CD4-positive, alpha-beta memory T cell (primary cell): ENCODE measurements at places on chromosomes 2 and 18.

DNA sequence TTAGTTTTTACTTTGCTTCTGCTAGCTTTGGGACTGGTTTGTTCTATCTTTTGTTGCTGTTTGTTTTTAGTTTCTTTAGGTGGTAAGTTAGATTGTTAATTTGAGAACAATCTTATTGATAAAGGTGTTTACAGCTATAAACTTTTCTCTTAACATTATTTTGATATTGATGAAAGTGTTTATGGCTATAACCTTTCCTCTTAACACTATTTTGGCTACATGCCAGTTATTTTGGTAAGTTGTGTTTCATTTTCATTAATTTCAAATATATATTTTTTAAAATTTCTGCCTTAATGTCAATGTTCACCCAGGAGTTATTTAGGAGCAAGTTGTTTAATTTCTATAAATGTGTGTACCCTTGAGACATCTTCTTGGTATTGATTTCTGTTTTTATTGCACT lies 229.6 kb upstream of the SYT4 start:
- DNase-seq: no peak

- no peak for DNase-seq
Measured at GRCh38 chr2:155424518-155424917, 726.0 kb downstream of the KCNJ3 start.

GRCh38 chr2:98569197-98569793 lies 39.0 kb downstream of the COA5 start:
- DNase-seq: peak; percentile 53

DNA sequence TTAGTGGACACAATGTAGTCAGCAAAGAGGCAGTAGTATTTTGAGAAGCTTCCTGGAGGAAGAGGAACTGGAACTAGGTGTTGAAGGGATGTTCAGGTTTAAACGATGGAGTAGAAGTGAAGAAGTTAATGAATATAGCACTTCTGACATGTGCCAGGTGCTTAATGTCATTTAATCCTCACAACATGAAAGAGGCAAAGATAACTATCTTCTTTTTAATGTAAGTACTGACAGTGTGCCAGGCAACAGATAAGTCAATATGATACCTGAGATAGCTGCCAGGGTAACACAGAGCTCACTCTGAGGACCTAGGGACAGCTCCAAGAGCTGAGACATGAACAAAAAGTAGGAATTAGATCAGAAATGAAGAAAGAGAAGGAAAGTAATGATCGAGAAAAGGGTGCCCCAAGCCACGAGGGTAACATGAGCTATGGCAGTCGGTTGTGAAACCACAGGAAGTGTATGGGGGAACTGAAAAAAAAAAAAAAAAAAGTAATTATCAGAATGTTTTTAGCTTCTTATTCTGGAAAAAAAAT lies 140.7 kb downstream of the RNF144A start:
- peak; percentile 41 for DNase-seq

DNA sequence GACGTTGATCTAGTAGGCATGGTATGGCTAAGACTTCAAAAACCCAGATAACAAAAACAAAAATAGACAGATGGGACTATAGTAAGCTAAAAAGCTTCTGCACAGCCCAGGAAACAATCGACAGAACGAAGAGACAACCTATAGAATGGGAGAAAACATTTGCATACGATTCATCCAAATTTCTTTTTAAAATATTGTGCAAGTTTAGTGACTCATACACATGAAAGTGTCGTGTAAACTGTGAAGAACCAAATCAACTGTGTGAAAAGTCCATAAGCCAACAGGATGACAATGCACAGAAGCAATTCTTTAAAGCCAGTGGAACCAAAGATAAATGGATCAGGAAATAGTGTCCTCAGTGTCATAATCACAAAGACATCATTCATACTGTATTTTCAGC lies 671.1 kb downstream of the RNF144A start:
- no peak for DNase-seq

GRCh38 chr2:29129586-29130281 lies 14.5 kb downstream of the CLIP4 start:
- DNase-seq: no peak

GRCh38 chr2:144382849-144383248 lies 137.1 kb downstream of the ZEB2 start:
- peak; percentile 32 for DNase-seq

GRCh38 chr2:210288408-210288807 lies 26.6 kb downstream of the MYL1 start:
- no peak for DNase-seq

DNA sequence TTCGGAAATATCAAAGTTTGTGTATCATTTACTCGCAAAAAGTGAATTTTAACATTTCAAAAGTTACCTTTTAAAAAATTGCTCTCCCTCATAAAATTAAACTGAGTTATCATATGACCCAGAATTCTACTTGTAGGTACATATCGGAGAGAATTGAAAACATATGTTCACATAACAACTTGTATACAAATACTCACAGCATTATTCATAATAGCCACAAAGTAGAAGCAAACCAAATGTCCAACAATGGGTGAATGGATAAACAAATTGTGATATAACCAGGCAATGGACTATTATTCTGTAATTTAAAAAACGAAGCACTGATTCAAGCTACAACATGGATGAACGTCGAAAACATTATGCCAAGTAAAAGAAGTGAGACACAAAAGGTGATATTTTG lies 412.0 kb upstream of the TCF4 start:
- no peak for DNase-seq

DNA sequence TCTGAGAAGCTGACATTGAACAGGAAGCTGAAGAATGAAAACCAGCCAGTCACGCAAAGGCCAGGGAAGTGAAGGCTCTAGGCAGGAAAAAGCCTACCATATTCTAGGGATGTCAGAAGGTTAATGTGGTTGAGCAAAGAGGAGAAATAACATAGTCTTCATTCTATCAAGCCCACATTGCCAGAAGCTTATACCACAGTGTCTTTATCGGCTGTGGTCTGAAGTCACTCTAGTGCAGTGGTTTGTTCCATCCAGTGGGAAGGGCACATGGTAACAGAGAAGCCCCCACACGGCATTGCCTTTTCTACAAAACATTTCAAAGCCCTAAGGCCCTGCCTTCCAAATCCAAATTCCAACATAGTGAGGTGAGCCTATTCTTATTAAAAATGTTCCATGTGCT lies 311.3 kb downstream of the TNS1 start:
- no peak for DNase-seq

DNA sequence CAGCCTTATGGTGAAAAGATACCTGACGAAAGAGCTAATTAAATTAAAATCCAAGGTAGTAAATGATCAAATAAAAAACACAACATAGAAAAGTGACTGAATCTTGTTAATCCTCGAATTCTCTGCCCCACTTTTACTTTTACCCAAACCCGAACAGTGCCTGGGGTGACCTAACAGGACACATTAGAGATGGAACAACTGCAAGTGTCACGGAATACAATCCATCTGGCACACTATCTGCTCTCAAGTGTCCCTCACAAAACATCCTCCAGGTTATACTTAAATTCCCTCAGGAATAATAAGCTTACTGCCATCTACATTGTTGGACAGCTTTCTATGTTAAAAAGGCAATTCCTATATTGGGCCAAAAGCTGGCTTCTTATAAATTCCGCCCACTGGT lies 236.3 kb upstream of the SLC14A2 start:
- DNase-seq: no peak

DNA sequence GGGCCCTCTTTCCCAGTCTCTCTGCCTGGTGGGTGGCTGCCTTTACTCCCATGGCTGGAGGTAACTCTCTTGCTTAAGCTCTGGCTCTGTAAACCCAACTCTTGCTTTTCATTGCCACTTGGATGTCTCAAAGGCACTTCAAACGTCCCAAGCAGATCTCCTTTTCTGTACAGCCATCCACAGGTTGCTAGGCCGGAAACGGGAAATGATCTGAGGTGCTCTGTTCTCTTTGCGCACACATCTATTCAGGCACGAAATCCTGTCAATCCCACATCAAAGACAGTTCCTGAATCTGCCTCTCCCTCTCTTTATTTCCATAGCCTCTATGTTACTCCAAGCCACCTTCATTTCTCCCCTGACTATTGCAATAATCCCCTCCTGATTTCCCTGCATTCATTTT lies 87.4 kb downstream of the AOX1 start:
- DNase-seq: no peak

- DNase-seq: no peak
Measured at GRCh38 chr2:85564144-85564563, 2.9 kb upstream of the GGCX start.

DNA sequence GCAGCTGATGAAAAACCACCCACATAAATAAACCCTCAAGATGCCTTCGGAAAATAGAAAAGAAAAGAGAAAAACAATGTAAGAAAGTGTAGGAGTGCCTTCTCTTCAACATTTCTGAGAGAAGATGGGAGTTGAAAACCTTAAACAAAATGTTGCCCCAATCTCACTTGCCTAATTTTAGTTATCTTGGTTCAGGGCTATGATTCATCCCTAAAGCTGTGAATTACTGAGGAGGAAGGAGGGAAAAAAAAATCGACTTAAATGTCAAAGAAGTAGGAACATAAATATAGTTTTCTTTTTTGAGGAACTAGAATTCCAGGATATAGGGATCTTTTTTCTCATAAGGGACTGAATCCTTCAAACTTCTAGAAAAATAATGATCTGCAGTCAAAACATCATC lies 360.3 kb downstream of the TGIF1 start:
- no peak for DNase-seq

DNA sequence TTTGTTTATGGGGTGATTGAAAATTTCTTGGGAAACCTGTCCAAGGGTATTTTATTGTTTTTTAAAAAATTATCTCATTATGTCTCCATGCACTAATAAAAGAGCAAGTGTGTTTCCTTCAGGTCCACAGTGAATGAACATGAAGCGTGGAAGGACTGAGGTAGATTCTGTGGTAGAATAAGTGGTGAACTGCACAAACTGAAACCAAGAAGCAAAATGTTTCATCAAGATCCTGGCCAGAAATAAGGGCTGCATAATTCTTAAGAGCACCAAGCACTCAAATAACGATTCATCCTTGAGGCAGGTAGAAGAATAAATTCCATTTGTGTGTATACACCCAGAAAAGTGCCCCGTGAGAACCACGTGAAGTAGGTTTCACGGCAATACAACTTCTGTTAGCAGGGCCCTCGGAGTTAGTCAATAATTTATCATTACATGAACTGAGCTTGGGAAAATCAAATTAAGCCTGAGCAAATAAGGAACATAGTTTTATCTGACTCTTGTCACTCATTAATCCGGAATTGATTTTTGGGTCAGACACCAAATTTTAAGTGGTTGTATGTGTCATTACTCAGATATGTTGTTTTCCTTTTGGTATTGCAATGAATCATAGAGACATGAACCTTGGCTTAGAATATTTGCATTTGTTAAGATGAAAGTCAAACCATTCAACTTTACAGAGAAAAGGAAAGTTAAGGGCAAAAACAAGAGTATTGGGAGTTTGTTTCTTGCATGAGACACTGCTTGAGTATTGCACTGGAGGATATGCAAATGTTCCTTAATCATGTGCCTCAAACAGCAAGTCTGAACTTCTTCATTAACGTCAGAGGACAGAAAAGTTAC lies 472.6 kb upstream of the NETO1 start:
- DNase-seq: no peak

DNA sequence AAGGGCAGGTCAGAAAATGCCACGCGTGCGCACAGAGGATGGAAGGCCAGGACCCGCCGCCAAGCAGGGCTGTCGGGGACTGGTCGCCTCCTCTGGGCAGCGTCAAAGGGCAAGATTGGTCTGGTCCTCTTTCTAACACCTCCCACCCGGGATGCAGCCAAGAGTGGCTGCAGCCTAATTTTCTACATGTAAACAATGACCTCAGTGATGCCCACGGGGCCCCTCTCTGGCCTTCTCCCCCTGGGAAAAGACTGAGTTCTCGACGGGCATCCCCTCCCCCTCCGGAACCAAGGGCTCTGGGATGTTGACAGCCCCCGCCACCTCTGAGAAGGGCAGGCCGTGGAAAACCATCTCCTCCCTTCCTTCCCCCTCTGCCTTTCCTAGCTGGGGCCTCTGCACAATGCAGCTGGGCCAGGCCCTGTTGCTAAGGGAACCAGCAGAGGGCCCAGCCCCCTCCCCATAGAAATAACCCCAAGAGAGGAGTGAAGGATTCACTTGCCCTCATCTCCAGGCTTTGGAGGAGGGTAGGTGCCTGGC lies 80.0 kb upstream of the ZNF532 start:
- DNase-seq: no peak

DNA sequence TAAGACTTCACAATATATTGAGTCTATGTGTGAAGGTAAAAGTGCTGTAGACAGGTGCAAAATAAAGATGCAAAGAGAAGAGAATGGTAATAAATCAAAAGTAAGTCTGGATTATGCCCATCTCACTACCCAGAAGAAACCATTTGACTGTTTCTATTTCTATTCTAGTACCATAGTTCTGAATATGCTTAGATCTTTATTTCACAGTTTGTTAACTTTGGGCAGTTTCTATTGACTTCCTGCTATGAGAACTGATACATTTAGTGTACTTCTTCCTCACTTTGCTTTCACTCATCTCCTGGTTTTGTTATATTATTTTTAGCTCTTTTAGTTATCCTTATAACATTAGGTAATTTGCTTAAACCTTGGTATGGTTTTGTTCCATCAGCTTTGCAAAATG lies 94.9 kb downstream of the HS1BP3 start:
- DNase-seq: no peak

DNA sequence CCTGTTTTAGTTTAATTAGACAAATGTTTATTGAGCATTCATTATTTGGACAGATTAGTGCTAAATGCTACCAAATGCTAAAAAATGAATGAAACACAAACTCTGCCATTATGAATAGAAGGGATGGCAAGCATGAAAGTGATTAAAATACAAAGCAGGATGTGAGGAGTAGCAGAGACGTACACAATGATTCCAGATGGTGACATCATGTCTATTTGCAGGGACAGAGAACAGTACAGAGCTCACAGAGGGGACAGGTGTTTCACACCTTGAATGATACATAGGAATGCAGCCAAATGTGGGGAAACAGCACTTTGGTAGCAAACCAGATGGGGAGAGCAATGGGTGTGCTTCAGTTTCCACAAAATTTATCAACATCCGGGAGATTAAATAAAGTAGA lies 76.3 kb downstream of the CD226 start:
- no peak for DNase-seq

- no peak for DNase-seq
Measured at GRCh38 chr18:10402871-10403559, 51.4 kb upstream of the APCDD1 start.

- DNase-seq: no peak
Measured at GRCh38 chr18:9688036-9688741, 19.9 kb upstream of the RAB31 start.

- no peak for DNase-seq
Measured at GRCh38 chr18:23291456-23292205, 156.3 kb downstream of the CABLES1 start.

DNA sequence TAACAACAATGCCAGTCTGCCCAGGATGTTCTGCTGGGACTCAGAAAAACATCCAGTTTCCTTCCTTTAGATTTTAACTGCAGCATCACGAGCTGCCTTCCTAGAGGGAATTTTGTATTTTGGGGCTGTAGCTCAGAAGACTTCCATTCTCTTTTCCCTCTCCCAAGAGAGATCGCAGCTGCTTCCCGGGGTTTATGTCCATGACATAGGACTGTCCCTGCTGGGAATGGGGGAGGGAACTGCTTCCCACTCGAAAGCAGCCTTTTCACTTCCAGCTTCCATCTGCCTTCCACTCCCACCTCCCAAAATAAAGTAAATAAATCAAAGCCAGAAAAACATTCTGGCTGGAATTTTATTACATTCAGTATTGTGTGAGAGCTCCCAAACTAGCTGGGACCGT lies 52.4 kb downstream of the LIMS1 start:
- DNase-seq: no peak

- no peak for DNase-seq
Measured at GRCh38 chr18:57931038-57931437, 113.0 kb upstream of the NEDD4L start.
